ENCODE measurements at places on chromosomes 12 and 14.

DNA sequence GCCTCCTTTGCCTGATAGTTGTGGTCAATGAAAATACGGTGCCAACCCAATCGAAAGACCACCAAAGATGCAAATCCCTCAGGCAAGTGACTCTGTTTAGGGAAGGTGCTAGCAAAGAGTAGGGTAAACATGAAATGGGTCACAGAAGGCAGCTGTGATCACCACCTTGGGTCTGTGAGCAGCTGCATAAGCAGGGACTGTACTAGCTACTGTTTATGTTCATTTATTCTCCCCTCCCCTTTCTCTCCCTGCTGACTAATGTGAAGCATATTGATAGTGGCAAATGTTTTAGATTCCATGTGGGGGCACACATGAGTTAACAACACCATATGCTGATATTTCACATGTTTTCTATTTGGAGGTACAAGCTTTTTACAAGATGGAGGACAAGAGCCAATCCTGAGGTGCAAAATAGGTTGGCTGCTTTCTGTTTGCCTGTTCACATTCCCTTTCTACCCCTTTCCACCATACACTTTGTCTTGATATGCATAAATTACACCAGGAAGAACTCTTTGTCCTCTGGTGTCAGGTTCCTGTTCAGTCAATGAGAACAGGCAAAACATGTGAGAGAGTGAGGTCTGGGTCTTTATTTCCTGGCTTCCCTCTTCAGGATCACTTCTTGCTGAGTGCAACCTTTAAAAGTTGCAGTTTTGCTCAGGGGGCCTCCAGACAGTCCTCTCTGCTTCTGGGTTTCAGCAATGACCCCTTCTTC is 71.1 kb downstream of the AVPR1A start:
- DNase-seq, result no peak

DNA sequence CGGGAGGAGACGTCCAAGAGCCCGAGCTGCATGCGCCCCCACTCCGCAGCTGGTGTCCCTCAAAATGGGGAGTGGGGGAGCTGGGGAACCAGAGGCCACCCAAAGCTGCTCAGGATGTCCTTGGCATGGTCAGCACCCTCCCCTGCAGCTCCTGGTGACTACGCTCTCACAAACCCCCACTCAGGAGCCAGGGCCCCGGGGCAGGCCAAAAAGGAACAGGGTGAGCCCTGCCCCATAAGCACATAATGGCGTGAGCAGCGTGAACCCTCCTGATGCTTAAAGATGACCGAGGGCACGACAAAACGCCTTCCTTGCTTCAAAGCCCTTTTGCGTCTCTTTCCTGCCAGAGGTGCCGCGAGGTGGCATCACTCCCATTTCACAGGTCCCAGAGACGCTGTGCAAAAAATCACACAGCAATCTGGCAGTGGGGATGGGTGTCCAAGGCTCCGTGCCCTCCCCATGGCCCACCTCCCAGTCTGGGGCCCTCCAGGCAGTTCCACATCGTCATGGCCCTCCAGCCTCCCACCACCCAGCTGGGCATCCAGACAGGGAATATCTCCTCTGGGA is 13.5 kb downstream of the NCOR2 start:
- no peak for DNase-seq

- peak; percentile 2 for DNase-seq
Observed at GRCh38 chr12:99529966-99530365, 117.6 kb upstream of the GARIN6 start.

DNA sequence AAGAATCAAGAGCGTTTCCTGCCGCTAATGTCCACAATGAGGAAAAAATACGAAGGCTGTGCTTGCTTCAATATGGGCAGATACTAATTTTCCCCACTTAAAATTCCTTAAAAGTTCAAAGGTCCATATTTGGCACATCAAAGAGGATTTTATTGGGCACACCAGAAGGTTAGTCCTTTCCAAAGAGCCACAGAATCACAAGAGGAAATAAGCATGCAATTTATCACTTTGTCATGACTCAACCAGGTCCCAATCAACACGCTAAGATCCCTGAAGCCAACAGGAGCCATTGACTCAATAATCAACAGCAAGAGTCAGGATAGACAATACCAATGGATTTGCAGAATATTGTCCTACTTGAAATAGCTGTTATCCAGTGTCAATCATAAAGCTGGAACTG is 80.6 kb downstream of the MAP1LC3B2 start:
- no peak for DNase-seq

DNA sequence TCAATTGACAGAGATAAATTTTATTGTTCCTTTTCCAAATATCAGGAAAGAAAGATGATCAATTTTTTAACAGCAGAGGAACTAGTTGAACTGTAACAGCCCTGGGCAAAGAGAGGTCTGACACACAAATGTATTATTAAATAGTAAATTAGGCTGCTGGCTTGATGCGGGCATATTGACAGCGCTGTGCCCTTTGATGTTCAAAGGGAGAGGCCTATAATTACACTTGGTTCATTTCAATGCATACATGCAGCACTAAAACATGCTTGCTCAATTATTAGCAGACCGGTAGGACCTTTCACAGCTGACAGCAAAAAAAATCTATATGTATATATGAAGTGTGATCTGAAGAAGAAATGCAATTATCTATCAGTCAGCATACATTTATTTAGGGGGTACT is 219.8 kb downstream of the SLC2A13 start:
- DNase-seq, result no peak

GRCh38 chr14:68104518-68104917 is 284.9 kb downstream of the RAD51B start:
- DNase-seq, result no peak

- DNase-seq, result no peak
Observed at GRCh38 chr14:70692210-70692609, 50.5 kb downstream of the TTC9 start.

DNA sequence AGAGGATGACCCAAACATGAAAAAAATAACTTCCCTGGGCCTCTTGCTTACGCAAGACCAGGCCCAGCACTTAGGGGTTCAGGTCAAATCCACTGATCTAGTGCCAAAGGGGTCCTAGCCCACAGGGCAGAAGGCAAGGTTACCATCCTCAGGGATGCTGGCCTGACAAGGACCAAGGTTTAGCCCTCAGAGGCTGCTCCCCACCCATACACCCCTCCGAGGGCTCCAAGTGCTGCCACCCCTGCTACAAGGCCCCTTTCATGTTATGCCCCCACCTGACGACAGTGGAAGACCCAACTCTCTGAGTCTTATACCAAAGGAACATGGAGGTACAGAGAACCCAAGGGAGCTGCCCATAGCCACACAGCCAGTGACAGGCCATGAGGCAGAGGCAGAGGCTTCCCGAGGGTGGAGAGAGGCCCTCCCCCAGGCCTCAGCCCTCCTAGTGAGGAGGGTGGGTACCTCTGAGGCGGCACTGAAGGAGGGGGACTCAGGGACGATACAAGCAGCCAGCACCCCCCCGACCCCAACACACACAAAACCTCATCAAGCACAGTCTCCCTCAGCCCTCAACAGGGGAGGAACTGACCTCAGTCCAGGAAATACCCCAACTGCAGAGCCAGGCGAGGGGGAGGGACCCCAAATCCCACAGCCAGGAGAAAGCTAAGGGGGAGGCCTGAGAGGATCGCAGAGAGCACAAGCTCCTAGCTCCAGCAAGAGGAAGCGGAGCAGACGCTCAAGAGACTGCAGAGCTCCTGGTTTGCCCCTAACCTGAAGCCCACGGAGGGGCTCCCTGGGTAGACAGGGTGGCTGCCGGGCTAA is 37.0 kb downstream of the ANAPC7 start:
- no peak for DNase-seq

- no peak for DNase-seq
Observed at GRCh38 chr14:63781686-63782085, 53.8 kb upstream of the SGPP1 start.

- DNase-seq, result no peak
Observed at GRCh38 chr12:45093051-45093450, 42.2 kb upstream of the DBX2 start.

Data from GM18507 (cell line).